ENCODE measurements at places on chromosomes 1 and 21.

DNA sequence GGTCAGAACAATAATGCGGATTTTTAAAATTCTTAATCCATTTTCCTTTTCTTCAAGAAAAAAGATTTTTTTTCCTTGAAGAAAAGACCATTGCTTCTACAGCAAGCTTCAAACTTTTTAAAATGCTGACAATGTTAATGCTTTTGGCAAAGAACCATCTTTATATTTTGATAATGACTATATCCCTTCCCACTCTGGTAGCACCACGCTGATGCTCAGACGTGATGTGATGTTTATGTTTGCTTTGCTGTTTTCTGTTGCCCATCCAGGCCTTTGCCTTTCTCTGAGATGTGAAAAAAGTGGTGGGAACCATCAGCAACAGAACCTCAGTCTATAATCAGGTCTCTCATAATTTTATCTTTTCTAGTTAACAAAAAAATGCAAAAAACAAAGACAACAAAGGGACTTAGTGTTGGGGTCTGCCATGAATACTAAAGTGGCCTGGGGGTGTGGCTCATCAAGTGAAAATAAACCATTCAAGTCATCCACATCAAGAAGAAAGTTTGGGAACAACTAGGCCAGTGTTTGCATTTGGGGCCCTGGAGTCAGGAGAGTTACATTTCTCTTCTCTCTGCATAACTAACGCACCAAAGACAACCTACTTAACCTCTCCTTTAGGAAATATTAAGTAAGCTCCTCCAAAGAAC, 244.6 kb upstream of the DMRTA2 start:
- no peak for DNase-seq

DNA sequence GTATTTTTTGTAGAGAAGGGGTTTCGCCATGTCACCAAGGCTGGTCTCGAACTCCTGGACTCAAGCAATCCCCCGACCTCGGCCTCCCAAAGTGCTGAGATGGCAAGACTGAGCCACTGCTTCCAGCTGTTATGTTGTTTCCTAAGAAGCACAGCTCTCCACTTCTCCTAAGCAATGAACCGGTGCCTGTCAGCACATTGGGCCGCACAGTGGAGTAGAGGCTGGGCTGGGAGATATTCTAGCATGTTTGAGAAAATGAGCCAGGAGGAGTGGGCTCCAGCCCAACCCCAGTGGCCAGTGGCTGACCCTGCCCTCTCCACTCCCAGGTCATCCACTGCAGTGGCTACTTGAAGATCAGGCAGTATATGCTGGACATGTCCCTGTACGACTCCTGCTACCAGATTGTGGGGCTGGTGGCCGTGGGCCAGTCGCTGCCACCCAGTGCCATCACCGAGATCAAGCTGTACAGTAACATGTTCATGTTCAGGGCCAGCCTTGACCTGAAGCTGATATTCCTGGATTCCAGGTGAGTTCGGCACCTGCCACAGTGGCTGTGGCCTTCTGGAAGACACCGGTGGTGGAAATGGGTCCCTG, 27.0 kb downstream of the SIM2 start:
- no peak for DNase-seq

DNA sequence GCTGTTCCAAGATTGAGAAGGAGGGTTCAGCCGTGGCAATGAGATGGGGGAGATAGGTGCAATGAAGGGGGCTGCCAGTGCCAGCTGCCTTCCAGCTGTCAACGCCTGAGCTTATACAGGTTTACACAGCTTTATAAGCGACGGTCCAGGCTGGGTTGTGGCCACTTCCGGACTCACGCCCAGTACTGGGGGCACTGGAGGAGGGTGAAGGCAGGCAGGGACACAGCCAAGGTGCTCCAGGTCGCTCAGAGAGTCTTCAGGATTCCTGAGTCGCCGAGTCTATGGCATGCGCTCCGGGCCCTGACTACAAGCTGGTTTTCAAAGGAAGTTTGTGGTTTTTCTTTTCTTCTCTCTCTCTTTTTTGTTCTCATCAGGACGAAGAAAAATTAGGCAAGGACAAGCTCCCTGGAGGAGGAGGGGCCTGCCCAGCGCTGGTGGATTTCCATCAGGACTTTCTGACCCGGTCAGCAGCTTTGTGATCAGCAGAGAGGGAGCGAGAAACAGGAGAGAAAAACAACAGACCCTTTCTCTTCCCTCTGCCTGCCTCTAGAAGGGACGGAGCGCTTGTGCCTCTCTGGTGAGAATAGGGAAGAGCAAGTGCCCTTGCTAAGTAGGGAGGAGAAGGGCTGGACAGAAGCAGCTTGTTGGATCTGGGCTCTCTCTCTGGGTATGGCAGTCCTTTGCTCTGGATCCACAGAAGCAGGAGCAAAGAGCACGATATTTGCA, at the start of gene MINDY1:
Gene MINDY1 (minus strand): TSS at position 576 of the 726 bp plus-strand sequence. CDS start 4,285 bp downstream, outside the sequence.
- DNase-seq = peak; percentile 94

- DNase-seq = peak; percentile 22
These were observed 35.6 kb upstream of the PCBP3 start for GRCh38 chr21:45607909-45608295.

DNA sequence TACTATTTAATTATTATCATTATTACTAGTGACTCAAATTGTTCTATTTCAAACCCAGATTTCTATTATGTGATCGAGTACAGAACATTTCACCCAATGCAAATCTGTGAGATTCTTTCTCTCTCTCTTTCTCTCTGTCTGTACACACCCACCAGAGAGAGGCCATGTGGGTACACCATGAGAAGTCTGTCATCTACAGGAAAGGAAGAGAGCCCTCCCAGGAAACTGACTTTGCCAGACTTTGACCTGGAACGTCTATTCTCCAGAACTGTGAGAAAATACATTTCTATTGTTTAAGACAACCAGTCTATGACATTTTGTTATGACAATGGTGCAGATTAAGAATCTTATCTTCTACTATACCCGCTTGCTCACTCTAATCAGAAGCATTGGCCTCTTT, 1091.6 kb downstream of the TTLL7 start:
- DNase-seq = no peak

DNA sequence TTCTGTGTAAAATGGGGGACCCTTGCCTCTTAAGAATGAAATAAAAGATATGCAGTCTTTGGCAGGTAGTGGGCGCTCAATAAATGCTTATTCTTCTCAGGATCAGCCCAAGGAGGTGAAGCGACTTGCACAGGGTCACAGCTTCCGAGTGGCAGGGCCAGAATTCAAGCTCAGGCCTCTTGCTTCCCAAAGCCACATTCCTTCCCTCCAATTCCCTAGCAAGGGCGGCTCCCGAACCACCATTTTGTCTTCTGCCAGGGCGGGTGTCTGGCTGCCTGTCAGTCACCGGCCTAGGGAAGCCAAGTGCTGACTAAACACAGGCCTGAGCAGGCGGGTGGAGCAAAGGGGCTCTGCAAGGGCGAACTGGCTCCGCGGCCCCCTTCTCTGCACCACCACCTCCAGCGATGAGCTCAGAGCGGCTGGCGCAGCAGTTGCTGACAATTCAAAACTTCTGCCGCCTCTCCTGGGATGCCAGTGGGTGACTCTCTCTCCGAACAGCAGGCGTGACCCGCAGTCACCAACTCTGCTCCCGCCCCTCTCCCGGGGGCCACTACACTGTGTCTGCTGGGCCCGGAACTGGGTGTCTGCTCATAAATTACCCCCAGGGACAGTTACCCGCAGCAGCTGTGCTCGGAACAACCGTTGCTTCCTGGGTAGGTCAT, 10.8 kb downstream of the GPR3 start:
- DNase-seq = peak; percentile 89

GRCh38 chr21:29649406-29649814, 290.4 kb downstream of the GRIK1 start:
- DNase-seq = peak; percentile 18

GRCh38 chr1:17819129-17819802, 64.1 kb downstream of the ACTL8 start:
- DNase-seq = no peak

DNA sequence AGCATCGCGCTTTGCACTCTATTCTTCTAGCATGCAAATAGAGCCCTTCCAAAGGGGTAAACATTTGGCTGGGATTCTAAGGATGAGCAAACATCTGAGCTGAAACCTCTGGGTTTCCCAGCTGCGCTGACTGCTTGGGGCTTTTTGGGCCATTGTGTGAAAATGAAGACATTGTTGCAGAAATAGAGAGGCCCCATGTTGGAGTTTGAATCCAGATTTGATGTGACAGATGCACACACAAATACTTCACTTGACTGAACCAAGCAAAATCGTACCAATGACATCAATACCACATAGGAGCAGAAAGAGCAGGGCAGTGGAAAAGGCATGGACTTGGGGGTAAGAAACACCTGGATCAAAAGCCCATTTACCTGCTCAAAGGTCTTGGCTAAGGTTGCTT, 144.6 kb upstream of the HMGB4 start:
- DNase-seq = no peak

DNA sequence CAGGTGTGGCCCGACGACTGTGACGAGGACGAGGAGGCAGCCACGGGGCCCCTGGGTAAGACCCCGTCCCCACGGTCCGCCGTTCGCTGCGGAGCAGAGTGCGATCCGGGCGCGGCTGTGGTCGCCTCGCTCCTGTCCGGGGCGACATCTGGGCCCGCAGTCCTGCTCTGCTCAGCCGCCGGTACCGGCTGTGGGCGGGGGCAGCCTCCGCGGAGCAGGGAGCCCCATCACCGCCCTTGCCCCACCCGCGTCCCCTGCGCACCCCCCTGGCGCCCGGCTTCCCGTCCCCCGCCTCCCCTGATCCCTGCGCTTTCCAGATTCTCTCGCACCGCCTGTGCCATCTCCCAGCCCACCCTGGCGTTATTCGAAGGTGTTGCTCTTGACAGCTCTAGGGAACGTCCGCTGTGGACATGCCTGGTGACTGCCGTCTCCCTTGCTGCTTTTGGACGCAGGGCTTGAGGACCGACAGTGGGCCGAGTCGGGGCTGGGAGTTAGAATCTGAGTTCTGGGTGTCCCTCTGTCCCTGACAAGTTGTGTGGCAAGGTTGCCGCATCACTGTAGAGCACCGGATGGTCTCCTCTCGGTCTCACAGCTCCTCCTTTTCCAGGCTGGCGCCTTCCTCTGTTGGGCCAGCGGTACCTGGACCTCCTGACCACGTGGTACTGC, 596 bp downstream of the TOR3A start:
- peak; percentile 38 for DNase-seq

DNA sequence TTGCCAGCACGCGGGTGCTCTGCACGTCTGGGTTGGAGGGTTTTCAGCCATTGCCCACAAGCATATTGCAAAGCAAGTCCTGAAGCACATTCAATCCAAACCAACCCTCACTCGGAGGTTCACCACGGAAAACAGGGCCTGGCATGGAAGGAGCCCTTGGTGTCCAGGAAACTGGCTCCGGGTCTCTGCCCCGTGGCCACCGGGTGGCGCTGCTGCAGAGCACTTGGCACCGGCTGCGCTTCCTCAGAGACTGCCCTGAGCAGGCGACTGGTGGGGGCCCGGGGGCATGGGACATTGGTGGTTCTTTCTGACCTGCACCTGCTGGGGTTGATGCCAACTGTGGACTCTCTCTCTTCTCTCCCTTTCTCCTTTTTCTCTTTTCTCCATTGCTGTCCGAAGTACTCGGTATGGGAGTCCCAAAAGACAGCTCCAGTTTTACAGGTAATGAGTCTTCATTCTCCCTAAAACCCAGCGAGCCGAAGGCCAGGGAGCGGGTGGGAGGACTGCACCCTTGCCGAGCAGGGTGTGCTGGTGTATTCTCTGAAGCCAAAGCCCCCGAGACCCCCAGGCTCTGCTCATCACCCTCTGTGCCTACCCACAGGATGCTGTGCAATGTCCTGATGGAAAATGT, 4.1 kb upstream of the KCNAB2 start:
- no peak for DNase-seq

DNA sequence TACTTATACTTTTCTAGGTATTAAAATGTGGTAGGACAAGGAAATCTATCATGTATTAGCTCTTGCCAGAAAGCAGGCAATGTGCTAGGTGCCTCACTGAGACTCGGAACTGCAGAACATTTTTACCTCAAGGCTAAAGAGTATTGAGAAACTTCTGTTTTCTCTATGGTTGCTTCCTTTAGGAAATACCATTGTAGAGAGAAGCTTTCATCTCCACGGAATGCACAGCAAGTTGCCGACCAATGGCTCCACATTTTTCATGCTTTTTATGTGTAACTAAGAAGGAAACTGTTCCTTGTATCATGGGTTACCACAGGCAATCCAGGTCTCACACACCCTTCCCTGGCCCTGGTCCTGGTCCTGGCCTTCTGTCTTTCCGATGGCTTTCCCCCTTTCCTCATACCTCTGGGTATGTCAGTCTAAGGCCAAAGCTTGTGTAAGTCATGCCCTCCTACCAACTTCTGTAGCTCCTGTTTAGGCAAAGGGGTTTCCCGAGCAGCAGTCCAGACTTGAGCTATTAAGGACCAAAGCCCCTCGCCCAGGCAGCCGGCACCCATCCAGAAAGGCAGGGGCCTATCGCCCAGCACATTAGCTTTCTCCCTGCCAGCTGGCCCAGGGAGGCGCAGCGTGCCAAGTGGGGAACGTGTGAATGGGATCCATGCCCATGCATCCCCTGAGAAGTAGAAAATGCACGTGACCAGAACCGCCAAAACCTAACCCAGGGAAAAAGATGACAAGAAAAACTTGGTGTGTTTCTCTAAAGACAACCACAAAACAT, 225.0 kb downstream of the PBX1 start:
- peak; percentile 70 for DNase-seq

GRCh38 chr1:227729881-227730629, 5.0 kb downstream of the JMJD4 start:
- DNase-seq = peak; percentile 66

DNA sequence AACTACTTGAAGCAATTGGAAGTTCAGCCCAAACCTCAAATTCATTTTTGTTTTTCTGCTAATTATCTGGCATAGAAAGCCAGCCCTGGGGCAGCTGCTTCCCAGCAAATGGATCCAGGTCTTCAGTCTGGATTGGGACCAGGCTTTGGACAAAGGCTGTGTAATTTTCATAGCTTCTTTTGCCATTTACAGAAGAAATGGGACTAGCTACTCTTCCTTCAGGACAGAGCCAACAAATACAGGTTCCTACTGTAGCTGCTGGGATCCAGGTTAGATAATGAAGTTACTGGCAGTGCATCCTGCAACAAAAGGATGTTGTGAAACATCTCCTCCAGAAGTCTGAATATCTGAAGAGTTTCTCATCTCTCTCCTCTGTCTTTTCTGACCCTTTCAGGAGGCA, 171.5 kb upstream of the CAMK1G start:
- peak; percentile 58 for DNase-seq

DNA sequence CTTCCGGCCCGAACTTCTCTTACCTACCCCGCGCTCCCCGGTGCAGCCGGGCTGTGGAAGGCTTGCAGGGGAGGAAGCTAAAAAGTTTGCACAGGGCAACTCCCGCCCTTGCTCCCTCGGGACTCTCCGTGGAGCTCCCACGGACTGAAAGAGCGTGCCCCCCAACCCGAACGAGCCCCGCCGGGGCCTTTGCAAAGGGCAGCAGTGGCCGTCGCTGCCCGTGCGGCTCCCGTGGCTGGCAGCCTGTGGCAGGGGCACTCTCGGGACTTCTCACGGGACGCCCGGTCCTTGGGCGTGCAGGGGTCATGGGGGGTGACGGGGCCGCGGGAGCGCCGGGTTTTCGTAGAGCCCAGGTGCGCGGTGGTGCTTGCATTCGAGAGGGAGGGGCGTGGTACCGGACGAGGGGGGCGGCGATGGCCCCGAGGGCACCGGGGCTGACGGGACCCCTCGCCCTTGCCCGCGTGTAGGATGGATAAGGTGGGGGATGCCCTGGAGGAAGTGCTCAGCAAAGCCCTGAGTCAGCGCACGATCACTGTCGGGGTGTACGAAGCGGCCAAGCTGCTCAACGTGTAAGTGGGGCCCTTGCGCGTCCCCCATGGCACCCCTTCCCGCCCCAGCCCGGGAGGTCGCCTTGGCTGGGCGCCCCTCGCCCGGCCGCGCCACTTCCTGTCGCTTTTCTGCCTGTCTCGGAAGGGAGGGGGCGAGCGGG, 711 bp downstream of the GADD45A start:
- DNase-seq = peak; percentile 44
